Daoy (cell line): ENCODE measurements at places on chromosomes 2 and 18.
A peak's percentile ranks its signal among the peaks of the same experiment; 100 is the strongest.

- DNase-seq: peak; percentile 78
Observed at GRCh38 chr2:88481691-88482336, 29.3 kb upstream of the FOXI3 start.

GRCh38 chr18:62033207-62033606 is 140.4 kb upstream of the RNF152 start:
- DNase-seq: no peak

DNA sequence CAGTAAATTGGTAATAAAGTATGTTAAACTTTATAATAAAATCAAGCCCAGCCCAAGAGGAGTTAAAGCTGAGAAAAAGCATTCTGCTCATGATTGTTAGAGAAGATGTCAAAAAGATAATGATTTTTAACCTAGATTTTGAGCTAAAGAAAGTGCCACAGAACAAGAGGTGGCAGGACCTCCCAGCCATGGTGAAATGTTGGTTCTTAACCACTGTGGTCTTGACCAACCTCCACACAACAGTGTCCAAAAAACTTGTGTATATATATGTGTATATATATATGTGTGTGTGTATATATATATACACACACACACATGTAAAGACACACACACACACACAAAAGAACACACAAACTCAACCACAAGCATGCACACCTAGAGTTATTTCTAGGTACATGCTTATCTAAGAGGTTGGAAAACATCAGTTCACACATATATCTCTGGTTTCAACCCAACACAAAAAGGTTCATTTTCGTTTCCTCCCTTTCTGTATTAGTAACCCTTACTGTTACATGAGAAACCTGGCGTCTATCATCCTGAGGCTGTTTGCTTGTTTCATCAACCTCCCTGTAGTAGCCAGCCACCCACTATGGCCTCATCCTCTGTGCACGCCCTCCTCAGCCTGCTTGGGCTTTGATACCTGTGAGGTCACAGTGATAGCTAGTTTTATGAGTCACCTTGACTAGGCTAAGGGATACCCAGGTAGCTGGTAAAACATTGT is 631.8 kb upstream of the ID2 start:
- no peak for DNase-seq

- no peak for DNase-seq
Observed at GRCh38 chr2:43391201-43391877, 164.9 kb upstream of the ZFP36L2 start.
